ENCODE measurements at places on chromosomes 3 and 15. TPM values are rescaled to one million over a fixed set of nuclear protein-coding genes. Genes with fewer than 3 reads are reported as not detected.

Gene REC114
- not detected for total RNA-seq

Gene NEIL1
- 9.8 TPM for total RNA-seq

Gene IL17RD
- total RNA-seq, result 0.14 TPM

Gene ALDH1A2
- total RNA-seq, result 0.19 TPM

Gene XPC
- total RNA-seq, result 27.8 TPM

Gene PROK2
- total RNA-seq, result 0.44 TPM

Gene PAK6
- 0.69 TPM for total RNA-seq

DNA sequence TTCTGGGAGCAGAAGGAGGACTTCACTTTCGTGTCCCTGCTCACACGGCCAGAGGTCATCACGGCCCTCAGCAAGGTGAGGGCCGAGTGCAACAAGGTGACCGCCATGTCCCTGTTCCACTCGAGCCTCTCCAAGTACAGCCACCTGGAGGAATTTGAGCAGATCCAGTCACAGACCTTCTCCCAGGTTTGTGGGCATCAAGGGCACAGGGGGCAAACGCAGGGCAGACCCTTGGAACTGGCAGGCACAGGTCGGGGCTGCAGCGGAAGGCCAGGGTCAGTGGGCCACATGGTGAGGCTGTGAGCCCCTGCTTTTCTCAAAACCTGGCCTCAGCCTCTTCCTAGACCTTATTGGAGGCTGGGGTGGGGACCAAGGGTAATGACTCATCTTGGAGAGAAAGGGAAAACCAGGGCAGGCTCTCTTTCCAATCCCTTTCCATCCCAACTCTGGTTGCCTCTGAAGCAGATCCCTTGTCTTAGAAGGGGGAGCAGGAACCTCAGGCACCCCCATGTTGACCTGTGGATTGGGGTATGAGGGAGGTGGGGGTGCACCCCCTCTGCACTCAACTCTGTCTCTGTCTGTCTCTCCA, 29.5 kb downstream of the DNAH1 start:
- DNase-seq, result no peak

DNA sequence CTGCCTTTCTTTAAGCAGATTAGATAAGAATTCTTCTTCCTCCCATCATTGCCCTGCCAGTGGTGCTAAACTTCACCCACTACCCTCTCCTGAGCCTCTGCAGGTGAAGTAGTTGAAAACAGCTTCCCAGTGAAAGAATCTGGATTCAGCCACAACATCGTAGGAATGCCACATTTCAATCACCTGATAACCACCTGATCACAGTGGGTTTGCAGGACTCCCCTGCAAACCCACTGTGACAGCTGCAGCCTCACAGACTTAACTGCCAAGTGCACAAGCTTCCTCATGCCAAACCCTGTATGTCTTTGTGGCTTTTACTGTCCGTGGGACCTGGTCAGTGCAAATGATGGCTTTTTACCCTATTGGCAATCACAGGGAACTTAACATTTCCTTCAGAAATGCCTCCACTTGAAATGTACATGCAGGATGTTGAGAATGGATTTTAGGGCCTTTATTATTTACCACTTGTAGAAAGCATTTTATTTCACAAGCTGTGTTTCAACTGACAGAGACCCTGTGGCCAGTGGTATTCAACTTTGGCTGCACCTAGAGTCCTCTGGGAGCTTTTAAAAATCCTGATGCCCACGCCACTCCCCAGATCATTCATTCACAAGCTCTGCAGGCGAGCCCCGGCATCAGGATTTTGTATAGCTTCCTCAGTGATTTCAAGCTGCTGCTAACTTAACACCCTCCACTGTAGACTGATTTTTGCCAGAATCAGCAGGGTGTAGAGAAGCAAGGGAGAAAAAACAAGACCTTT, 49.1 kb downstream of the OXNAD1 start:
- peak; percentile 9 for DNase-seq

- DNase-seq, result no peak
Measured at GRCh38 chr15:99603828-99604227, 38.0 kb downstream of the MEF2A start.

DNA sequence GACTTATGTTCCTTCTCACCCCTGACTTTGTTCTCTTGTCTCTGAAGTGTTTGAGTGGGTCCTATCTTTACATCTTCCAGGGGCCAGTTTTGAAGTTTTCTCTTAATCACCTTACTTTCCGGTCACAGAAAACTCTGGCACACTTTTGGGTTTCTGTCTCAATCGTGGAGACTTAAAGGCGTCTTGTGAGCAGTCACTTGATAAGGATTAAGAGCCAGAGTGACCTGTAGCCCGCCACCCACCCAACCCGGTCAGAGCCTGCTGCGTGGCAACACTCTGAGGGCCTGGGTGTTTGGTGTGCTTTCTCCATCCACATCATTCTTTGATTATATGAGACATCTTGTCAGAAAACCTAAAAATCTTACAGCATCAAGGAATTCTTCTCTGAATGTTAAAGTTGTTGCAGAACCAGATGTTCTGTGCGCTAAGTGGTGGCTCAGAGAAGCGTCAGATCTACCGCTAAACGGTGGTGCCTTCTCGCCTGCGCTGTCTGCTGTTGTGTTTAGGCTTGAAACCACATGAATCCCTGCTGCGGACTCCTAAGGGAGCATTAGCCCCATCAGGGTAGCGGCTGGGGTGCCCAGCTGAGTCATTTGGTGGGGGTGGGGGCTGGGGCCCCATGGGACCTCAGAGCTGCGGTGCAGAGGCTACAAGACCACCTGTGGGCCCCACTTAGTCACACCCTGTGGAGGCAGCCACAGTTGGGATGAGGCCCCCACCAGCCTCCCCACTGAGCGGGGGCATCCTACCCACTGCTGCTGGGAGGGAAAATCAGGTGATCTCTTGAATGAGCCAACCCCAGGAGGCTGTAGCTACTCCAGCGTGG, 158.7 kb upstream of the BHLHE40 start:
- DNase-seq, result peak; percentile 50

GRCh38 chr3:73284472-73284871, 223.0 kb downstream of the EBLN2 start:
- DNase-seq, result no peak

- DNase-seq, result no peak
Measured at GRCh38 chr3:49035281-49035680, 6.1 kb upstream of the IMPDH2 start.

- DNase-seq, result no peak
Measured at GRCh38 chr15:31111091-31111647, 9.6 kb upstream of the TRPM1 start.

GRCh38 chr3:188294823-188295487, 141.0 kb downstream of the LPP start:
- DNase-seq, result no peak

- DNase-seq, result no peak
Measured at GRCh38 chr3:194906229-194906629, 220.5 kb downstream of the FAM43A start.

DNA sequence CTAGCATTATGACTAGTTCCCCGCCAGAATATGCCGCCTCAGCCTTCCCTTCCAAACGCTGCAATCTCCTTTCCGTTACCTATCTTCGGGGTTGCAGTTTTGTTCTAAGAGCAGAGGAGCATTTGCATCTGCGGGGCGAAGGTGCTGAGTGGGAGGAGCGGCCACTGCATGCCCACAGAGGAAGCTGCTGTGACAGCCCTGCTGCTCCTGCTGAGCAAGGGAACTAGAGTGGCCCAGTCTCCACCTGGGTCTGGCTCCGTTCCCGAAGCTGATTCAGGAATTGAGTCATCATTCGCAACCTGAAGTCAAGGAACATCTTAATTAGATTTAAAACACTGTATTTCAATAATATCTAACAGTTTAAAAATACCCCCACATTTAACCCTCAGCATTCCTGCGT, 98.2 kb upstream of the TJP1 start:
- DNase-seq, result no peak

- DNase-seq, result no peak
Measured at GRCh38 chr3:8458711-8459110, 42.9 kb upstream of the LMCD1 start.

DNA sequence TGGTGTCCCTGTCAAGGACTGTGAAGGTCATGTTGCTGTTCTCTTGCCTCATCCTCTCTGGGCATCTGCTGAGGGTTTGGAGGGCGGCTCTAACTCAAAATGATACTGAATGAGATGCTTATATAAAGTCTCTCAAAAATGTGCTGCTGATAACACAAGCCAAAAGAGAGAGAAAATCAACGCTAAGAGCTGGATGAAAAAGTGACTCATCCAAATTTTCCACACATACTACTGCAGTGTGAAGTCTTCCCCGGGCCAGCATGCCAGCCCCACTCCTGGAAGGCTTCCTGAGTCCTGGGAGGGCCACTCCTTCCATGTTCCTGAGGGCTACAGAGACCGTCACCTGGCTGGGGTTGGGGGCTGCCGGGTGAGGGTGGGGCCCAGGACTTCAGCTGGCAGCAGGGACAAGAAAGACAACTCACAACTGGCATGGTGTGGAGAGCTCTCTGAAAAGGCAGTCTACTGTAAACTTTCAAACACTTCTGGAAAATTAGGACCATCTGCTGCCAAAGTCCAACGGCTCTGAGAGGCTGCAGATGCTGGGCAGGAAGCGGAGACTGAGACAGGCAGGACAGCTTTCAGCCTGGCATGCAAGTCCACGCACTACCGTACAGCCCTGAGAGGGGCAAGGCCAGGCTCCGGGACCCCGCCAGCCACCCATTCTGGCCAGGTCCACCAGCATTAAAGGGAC, 200.3 kb downstream of the ADAMTS17 start:
- DNase-seq, result no peak

- DNase-seq, result no peak
Measured at GRCh38 chr3:41574900-41575299, 375.6 kb downstream of the CTNNB1 start.

GRCh38 chr3:102761766-102762165, 327.0 kb downstream of the ZPLD1 start:
- DNase-seq, result no peak

GRCh38 chr3:78204977-78205376, 1165.1 kb downstream of the ROBO2 start:
- DNase-seq, result no peak

GRCh38 chr3:52108302-52109232, 45.7 kb downstream of the POC1A start:
- DNase-seq, result no peak

DNA sequence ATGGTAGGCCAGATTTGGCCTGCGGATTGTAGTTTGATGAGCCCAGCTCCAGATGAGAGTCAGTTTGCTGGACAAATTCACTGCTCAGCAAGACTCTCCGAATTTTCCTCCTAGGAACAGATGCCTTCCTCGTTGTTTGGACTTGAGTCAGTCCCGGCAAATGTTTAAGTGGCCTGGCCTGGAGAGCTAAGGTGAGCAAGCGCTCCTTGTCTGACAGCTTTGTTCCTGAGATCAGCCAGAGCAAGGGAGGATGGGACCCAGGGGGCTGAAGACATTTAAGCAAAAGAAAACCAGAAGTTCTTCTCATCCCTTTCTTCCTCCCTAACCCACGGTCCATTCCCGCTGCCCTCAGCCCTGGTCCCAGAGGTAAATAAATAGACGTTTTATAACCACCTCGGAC, 40.3 kb downstream of the POLR2M start:
- DNase-seq, result no peak

- no peak for DNase-seq
Measured at GRCh38 chr3:122602011-122602710, 24.7 kb downstream of the PARP15 start.

- DNase-seq, result peak; percentile 86
Measured at GRCh38 chr15:52208306-52208946, 17.2 kb upstream of the GNB5 start.

DNA sequence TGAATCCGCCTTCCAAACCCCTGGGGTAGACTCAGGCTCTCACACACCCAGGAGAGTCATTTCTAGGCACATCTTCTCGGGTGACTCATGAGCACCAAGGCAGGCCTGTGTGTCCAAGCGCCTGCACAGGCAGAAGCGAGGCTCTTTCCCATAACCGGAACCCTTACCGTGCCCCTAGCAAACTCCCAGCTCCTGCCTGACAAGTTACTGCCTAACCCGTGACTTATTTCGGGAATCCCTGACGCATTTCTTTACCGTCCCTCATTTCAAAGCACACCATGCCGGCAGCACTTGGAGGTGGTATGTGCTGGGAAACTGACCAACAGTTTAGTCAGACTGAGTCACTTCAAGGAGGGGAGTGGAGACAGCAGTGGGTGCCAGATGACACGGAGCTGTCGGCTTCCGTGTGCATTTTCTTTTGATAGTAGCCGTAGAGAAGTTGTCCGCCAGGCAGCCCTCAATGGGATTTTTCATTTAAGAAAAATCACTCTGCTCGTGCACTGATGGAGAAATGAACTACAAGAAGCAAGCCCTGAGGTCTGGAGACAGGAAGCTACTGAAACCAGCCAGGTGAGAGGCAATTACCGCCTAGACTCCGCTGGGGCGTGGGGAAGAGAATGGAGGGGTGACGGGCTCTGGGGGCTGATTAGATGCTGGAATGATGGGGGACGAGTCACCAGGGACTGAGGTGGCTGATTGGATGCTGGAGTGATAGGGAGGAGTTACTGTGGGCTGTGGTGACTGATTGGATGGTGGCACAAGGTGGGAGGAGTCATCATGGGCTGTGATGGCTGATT, 17.3 kb upstream of the HRH1 start:
- DNase-seq, result no peak

- peak; percentile 65 for DNase-seq
Measured at GRCh38 chr3:15636028-15636709, 34.6 kb downstream of the BTD start.

GRCh38 chr3:42106646-42107045, 15.5 kb downstream of the TRAK1 start:
- DNase-seq, result no peak

DNA sequence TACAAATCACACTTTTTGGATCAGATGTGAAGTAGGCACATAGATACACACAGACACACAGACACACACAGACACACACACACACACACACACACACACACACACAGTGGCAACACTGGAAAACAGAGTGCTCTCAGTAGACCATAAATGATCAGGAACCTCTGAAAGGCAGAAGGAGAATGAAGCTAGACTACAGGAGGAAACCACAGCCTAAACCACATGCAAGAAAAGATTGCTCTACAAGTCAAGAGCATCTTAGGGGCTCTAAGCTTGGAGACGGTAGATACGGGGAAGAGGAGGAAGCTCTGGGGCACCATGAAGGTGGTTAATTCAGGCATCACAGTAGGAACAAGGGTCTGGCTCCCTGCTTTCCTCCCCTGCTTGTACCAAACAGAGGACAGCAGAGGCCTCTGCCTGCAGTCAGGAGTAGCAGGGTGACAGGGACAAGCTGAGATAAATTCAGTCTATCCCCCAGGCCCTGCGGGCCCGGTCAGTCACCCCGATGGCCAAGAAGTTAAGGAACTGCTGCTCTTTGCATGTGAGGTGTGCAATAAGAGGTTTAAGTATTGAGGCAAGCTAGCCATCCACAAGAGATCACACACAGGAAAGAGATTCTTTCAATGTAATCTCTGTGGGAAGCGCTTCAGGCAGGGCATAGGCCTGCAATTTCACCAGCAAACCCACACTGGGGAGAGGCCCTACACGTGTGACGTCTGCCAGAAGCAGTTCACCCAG, 23.5 kb upstream of the ARPIN start:
- DNase-seq, result peak; percentile 17

GRCh38 chr15:98111806-98112205, 151.3 kb downstream of the ARRDC4 start:
- no peak for DNase-seq

- DNase-seq, result peak; percentile 57
Measured at GRCh38 chr15:89898614-89899294, 5.0 kb upstream of the AP3S2 start.
